ENCODE measurements at places on chromosomes 2 and 18.

DNA sequence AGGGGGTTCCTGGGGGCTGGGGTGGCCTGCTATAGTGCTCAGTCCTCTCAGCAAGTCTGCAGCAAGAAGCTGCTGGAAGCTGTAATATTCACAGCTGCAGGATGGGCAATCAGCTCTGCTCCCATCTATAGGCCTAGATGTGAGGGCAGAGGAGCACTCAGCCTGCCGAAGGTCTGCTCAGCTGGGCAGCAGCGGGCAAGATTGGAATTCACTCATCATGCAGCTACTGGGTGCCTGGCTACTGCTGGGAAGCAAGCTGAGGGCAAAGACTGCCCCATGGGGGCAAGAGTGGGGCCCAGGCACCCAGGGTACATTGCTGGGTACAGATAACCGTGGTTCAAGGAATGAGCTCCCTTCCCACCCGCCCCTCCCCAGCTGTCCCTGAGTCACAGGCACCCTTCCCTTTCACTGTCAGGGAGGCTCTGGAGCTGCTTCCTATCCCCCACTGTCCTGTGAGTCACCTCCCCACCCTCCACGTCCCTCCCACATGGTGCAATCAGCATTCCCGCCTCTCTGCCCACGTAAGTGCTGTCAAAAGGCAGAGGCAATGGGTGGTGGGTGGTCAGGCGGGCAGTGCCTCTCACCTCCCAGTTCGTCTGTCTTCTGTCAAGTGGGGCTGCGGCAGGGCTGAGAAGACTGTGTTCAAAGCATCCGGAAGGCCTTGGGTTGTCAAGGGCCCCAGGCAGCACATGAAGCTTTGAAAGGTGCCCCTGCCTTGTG lies 169.2 kb downstream of the TRIM43 start:
- no peak for DNase-seq

GRCh38 chr2:1891971-1892486 lies 147.7 kb upstream of the PXDN start:
- DNase-seq: no peak

- no peak for DNase-seq
These were observed 18.1 kb upstream of the LYPD6B start for GRCh38 chr2:149020432-149020851.

DNA sequence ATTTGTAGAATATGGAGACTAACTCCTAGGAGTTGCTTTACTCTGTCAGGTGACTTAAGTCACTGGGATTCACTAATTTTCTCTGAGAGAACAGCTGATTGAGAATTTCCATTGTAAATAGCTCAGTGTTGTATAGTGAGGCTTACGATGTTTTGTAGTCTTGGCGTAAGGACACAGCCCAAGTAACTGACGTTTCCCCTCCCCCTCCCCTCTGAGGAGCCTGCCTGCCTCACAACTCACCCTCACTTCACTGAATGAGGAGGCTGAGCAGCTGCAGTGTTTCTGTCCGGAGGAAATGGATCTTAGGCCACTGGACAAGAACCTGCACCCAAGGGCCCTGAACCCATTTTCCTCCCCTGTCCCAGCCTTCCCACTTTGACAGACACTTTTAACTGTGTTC lies 264.6 kb downstream of the PHLPP1 start:
- DNase-seq: no peak

GRCh38 chr2:227450311-227450841 lies 21.6 kb upstream of the AGFG1 start:
- no peak for DNase-seq

DNA sequence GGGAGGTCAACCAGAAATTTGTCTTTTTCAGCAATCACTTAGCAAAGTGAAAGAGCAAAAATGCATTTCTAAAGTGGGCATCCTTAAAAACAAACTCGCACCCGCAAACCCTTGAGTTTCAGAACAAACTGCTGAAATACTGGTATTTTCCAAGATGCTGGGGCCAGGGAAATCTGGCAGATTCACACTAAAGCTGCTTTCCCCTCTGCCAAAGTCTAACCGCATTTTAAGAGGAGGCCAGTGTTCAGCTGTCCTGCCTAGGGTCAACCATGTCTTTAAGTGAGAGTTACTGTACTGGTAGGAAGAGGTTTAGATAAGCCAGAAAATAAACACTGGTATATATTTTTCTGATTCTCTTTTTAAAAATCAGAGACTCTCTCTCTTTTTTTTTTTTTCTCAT lies 55.9 kb downstream of the ACVR1 start:
- no peak for DNase-seq

DNA sequence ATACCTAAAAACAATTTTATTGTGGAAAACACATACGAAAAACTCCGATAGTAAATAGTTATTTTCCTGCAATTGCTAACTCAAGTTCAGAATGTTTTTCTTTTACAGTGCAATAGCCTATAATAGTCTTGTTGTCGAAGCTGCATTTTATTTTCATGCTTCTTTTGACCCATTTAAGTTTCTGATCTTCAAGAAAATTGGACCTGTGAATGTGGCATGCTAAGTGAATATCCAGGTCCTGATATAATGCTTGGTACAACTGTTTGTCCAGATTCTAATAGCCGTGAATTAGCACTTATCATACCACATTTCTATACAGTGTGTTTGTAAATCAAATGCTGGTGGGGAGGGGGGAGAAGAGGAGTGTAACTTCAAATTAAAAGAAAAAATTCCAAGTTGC lies 3.0 kb upstream of the ONECUT2 start:
- no peak for DNase-seq

DNA sequence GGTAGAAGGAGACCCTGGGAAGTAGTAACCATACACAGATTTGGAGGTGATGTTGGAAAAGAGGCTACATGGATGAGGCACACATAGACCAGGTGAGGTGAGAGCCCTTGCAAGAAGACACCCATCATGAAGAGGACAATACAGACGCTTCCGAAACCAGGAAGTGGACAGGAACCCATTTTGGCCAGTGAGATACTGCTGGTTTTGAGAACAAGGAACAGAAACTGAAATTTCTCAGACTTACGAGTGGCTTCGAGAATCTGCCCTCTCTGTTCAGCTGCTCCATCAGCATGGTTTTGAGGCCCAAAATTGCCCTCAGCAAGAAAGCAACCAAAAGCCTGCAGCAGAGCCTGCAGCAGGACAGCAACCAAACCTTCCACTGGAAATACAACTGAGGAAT lies 479.1 kb upstream of the NRXN1 start:
- DNase-seq: no peak

- no peak for DNase-seq
These were observed 292.3 kb upstream of the CHAC2 start for GRCh38 chr2:53475321-53475720.

DNA sequence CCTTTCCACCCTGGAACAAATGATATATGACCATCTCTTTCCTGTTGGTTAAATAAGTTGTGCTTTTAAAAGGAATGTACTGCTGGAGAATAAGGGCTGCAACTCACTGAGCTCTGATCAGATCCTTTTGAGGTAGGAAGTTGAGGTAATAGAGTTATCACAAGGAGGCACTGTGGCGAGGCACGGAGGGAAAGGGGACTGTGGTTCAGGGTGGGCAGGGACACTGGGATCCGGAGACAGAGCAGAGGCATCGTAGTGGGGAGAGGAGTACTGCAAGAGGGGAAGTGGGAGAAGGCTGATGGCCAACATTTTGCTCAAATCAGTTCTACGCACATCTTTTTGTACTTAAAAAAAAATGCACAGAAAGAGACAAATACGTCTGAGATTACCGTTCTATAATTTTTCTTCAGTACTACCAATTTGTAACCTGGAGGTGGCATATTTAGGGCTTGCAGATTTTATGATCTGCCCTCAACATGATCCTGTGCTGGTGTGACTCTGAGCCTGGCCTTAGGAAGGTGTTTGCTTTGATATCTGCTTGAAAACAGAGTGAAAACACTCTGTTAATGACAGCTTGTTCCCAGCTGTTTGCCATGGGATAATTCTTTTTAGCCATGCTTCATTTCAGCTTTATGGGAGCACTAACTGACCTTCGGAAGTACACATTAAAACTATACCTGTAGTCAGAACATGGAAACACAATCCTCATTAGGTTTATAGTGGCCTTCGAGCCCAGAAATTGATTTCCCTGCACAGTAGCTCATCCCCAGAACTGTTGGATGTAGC lies 168.1 kb downstream of the KCNE4 start:
- no peak for DNase-seq

GRCh38 chr2:172213116-172213860 lies 110.6 kb upstream of the DLX2 start:
- DNase-seq: no peak

GRCh38 chr2:164523009-164523408 lies 98.3 kb downstream of the GRB14 start:
- DNase-seq: no peak

GRCh38 chr2:234768608-234769196 lies 183.1 kb upstream of the SH3BP4 start:
- DNase-seq: no peak

DNA sequence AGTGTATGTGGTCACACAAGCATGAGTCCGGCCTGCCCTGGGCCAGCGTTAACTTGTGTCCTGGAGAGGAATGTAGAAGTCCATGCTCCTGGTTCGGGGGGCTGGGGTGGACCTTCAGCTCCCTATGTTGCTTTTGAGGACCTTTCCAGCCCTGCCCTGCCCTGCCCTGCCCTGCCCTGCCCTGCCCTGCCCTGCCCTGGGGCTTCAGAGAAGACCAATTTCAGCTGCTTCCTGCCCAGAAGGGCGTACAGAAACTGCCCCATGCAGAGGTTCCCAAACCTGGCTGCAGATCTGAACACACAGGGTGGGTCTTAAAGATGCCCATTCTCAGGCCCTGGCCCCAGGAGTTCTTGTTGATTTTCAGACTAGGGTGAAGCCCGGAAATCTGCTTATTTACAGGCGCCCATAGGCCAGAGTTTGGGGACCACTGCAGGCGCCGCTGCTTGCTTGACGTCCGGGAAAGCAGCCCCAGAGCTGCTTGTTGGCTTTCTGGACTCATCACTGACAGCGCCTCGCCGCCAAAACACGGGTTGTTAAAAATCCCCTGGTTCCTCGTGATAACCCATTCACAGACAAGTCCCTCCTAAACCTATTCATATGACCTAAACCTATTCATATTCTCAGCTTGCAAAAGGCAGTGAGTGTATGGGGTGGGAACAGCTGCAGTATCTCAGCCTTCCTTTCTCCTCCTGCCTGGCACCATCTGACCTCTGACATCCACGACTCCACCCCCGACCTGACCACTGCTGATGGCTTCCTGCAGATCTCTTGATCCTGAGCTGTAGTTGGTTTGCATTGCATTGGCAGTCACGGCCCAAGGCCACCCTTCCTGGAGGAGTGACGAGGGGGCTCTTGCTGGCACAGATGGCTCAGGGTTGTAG lies 198.3 kb downstream of the GLI2 start:
- no peak for DNase-seq

DNA sequence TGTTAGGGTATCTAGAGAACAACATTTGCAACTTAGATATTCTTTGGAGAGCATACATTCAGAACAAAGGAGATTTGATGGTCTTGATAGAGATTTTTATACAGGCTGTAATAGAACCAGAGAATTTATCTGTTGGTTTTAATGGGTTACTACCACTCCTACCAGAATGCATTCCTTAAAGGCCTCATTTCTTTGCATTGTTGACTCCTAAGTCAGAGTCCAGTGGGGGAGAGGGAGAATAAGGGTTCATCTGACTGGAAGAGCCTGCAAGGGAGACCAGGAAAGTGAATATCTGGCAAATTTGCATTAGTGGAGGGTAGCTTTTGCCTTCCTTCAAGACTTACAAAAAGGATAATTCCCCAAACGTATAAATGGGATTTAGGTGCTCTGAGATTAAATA lies 29.7 kb downstream of the AGPS start:
- DNase-seq: no peak

- DNase-seq: no peak
These were observed 283.5 kb upstream of the TANK start for GRCh38 chr2:160876765-160877164.

GRCh38 chr2:167756446-167756845 lies 490.9 kb downstream of the STK39 start:
- DNase-seq: no peak

GRCh38 chr2:9278439-9278838 lies 71.8 kb downstream of the ASAP2 start:
- DNase-seq: no peak

- DNase-seq: no peak
These were observed 45.9 kb downstream of the FAM228A start for GRCh38 chr2:24220554-24221291.

DNA sequence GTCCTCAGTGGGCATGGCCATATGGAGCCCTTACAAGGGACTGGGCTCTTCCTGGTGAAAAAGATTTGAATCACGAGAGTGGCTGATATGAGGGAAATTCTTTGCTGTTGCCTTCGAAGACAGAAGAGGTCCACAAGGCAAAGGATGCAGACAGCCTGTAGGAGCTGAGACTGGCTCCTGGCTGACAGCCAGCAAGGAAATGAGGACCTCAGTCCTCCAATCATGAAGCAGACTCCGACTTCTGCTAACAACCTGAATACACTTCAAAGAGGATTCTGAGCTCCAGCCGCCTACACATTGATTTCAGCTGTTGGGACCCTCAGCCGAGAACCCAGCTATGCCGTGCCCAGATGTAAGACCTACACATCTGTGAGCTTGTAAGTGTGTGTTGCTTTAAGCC lies 3.0 kb upstream of the ST8SIA5 start:
- DNase-seq: no peak

- DNase-seq: no peak
These were observed 11.9 kb downstream of the NGEF start for GRCh38 chr2:233000886-233001750.

GRCh38 chr2:15163326-15163725 lies 397.8 kb downstream of the NBAS start:
- no peak for DNase-seq

DNA sequence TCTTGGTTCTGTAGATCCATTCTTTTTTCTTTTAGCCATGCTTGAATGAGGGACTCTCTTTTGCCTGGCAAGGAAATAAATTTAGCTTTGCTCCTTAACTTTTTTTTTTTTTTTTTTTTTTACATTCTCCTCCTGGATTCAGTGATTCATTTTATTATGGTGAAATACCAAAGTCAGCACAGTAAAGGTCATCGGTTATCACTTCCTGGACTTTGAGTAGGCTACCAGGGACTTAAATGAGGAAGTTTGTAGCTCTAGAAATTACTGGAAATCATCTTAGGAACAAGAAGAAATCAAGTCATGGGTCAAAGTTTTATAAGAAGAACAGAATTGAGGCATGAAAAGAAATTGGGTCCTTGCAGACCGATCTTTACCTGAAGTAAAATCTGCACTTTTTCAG lies 75.0 kb downstream of the SOCS6 start:
- no peak for DNase-seq

DNA sequence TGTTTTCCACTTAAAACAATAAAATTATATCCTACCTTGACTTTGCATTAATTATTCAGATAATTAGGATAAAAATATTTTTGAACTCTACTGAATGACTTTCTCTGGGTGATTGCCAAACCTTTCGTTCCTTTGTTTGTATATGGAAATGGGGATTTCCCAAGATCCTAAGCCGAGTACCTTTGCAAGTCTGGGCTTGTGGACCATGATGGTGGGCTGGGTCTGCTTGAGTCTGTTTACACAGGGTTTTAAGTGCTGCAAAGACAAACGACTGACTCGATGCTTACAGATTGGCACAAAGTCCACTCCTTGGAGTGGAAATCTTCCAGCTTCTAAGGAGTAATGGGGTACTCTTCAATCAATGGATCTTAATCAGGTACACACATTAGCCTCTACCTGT lies 659.5 kb downstream of the TSN start:
- no peak for DNase-seq

GRCh38 chr2:128008074-128008672 lies 19.7 kb downstream of the SAP130 start:
- no peak for DNase-seq

GRCh38 chr2:71798266-71799012 lies 345.1 kb downstream of the DYSF start:
- no peak for DNase-seq

- DNase-seq: no peak
These were observed 8.8 kb downstream of the MAP4K4 start for GRCh38 chr2:101706121-101706818.

Data from activated T-helper 1 cell treated with anti-CD3 and anti-CD28 coated beads, Interleukin-2, amount 50 U/mL, for 16 hours (primary cell).